Uterus (tissue), 4 donors: ENCODE measurements at places on chromosomes 4 and X.
A peak's percentile ranks its signal among the peaks of the same experiment; 100 is the strongest.

GRCh38 chr4:118759481-118759880, 74.3 kb downstream of the METTL14 start:
- no peak for DNase-seq

DNA sequence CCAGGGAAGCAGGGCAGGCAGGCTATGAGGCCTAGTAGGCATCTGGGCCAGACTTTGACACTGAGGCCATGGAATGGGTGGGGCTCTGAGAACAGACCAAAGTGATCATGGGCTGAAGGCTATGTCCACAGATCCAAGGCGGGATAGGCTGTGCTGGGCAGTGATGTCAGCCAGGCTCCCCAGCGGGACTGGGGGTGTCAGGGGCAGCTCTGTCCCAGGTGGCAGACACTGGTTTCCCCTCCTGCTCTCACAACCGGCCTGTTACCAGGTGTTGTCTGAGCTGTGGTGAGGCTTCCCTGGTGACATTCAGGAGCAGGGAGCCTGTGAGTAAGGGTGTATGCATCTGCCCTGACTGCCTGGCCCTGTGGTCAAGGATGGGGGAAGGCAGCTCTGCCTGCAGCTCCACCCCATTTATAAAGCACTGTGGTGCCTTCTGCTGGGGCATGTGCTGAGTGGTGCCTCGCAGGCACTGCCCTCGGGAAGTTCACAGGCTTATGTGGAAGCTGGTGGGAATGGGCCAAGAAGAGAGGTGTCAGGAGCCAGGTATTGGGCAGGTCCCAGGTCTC, 2.9 kb downstream of the IL9R start:
- DNase-seq = no peak

DNA sequence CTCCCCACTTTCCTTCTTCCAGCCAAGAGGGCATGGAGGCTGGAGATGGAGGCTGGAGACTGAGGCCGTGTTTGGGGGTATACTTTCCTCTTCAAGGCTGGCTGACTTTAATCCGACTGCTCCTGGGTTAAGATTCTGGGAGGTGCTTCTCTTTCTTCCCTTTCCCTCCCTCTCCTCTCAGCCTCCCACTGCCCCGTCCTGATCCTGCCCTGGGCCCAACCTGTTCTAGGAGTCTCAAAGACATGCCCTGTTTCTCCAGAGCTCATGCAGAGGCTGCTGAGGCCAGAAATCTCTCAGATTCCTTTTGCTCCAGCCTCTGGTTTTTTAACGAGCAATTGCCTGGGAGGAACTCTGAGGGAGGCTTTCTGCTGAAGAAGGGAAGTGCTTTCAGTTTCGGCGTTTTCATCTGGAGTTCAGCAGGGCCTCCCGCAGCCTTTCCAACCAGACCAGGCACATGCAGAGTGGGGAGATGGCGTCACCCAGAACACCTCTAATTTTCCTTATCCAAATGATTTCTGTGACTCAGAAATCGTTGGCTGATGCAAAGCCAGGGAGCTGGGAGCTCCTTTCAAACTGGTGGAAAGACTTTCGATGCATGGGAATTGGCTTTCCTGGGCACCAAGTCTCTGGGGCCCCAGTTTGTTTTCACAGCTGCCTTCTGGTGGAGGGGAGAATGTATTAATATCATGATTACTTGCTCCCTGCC, 34.5 kb upstream of the FAM9C start:
- peak; percentile 58 for DNase-seq

DNA sequence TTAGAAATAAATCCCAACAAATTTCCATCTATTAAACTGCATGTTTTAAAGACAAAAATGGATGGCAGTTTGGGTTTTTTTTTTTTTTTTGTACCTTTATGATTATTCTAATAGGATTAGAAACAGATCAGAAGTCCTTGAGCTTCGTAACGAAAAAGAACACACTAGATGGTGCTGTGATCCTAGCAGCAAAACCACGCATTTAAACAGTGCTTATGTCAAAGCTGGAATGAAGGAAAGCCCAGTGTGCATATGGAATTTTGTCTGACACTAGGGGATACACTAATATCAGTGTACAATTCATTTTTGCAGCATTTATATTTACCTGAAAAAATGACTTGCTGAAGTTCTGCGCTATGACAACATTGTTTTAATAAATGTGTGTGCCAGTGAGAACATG, 229.1 kb downstream of the VEGFC start:
- no peak for DNase-seq

DNA sequence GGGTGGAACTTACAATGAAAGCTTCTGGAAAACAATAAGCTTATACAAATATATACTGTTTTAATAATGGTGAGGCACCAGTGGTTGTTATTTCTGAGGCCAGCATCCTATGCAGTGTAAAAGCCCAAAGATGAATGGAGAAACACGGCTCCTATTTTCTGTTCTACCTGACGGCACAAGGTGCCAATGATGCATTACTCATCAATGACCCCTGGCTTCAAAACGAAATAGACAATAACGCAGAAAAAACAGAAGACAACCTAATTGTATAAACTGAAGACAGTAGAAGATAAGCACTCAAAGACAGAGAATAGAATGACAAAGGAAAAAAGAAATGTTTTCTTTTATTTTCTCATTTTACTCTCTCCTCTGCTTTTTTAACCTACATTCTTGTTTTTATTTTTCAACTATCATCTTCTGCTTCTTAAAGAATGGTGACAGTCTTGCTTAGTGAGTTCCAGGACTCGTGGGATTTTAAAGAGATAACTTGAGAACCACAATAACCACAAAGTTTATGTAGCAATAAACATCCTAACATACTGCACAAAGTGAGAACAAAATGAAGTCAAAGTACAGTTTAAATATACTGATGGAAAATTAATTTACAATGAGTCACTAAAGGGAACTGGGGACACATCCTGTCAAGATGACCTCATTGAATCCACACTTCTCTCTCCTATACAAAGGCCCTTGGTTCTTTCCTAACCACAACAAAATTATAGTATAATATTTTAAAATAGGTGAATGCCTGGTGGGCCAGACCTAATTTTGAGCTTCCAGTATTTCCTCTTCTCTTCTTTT, 169.8 kb downstream of the BTC start:
- no peak for DNase-seq

DNA sequence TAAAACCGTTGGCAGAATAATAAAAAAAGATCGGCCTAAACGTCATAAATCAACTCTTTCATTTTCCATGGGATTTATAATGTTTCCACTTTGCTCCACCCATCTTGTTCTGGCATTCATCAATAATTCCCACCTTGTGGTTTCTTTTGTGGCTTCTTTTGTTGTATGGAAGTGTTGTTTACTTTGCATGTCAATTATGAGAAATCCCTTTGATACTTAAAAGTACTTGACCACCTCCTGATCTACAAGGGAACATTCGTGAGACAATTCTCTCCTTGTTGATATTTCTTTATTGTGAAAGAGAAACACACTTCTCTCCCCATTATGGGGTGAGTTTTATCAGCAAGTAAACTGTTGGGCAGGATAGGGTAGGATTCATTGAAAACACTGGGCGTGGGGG, 2.8 kb downstream of the AMELX start:
- DNase-seq = no peak

DNA sequence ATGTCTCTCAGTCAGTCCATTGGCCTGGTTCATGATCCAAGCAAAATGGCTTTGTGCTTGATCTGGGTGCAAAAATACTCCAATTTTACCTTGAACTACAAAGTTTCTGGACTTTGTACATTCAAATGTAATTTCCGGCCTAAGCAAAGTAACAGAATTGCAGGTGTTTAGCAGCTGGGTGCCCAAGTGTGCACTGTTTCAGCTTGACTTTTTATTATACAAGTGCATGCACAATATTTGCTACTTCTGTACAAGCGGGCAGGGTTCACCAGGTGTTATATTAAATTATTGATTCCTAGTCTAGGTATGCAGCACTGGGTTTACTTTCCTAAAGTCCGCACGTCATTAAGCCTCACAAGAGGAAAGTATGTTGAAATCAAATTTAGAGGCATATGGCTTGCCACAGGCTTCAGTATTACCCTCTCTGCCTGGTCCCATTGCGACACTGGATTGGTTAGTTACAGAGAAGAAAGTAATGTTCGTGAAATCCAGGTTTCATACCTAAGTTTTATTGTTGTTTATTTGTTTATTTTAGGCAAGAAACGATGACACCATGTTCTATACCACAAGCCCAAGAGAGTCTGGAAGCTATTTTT, 376.9 kb upstream of the CTSO start:
- no peak for DNase-seq

GRCh38 chr4:14267373-14268060, 640.0 kb upstream of the BOD1L1 start:
- no peak for DNase-seq

DNA sequence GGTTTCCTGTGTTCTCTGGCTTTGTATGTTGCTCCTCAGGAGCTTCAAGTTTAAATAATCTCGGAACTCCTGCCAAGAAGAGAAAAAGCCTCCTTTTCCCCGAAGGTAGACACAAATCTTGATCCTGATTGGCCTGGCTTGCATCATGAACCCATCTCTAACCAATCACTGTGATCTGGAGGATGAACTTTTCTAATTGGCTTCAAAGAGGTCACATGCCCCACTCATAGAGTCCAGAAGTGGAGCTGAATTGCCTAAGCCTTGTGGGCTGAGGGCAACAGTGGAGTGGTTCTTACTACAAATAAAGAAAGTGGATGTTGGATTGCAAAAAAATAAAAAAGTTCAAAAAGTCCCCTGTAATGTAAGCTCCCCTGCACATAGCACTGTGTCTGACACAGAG, 245.9 kb downstream of the MID1IP1 start:
- DNase-seq = no peak

DNA sequence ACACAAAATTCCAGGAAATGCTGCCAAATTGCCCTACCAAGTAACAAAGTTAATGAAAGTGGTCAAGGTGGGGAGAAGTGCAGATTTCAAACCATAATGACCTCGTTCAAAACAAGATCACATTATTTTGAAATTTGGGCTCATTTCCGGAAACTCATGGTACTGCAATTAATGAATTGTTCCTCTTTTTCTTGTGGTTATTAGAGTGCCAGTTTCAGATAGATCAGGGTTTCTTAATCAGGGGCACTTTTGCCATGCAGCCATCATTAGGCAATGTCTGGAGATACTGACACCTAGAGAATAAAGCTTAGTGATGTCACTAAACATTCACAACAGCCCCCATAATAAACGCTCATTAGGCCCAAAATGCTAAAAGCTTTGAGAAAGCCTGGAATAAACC, 381.5 kb upstream of the GALNT7 start:
- DNase-seq = no peak

- DNase-seq = no peak
These were observed 157.3 kb upstream of the TET2 start for GRCh38 chr4:104989371-104989770.

- DNase-seq = no peak
These were observed 16.5 kb downstream of the RNF212 start for GRCh38 chr4:1096841-1097240.

DNA sequence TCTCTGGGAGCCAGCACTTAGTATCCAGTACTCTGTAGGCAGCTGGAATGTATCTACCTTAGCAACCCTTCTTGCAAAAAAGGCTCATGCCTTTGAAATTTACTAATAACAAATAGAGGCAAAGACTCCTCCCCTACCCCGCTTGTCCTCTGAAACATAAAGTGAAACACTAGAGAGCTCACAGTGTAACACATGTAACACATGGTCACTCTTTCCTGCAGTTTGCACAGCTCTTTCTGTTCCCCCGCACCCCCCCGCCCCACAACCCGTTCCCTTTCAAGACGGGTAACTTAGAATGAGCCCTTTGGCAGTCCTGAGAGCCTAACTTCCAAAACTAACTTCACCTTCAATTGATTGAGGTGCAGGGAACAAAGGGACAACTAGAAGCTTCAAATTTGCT, 6.0 kb upstream of the BCORL1 start:
- DNase-seq = no peak

- DNase-seq = peak; percentile 22
These were observed 36.9 kb downstream of the NLGN3 start for GRCh38 chrX:71181558-71181909.

DNA sequence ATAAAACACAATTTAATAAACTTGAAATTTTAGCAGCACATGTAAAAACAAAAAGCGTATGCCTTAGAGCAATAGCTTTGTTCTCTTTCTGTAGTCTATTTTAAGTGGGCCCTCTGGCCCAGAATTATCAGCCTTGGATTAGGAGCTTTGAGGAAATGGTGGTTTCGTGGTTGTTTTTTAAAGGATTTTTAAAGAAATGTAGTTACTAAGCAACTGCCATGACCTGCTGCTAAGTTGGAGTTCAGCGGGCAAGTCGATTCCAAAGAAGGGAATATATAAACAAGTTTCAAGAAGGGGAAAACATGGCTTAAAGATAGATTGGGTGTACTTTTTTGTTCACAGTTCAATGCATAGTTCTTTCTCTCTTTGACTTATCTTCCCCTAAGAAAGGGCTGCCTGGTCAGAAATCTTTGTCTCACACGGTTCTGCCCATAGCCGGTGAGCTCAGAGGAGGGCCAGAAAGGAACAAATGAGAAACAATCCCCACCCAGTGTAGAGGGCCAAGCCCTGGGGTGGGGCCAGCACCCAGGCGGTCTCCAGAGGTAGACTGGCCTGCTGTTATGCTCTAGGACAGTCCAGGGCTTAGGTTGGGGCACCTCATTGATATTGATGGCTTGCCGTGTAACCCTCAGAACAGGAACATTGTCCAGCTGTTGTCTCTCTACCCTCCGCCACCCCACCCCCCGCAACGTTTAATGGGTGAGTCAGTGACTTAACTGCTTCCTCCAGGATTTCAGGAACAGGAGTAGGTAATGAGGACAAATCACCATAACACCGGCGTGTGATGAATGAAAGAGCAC, 32.5 kb downstream of the DLG3 start:
- DNase-seq = peak; percentile 51

DNA sequence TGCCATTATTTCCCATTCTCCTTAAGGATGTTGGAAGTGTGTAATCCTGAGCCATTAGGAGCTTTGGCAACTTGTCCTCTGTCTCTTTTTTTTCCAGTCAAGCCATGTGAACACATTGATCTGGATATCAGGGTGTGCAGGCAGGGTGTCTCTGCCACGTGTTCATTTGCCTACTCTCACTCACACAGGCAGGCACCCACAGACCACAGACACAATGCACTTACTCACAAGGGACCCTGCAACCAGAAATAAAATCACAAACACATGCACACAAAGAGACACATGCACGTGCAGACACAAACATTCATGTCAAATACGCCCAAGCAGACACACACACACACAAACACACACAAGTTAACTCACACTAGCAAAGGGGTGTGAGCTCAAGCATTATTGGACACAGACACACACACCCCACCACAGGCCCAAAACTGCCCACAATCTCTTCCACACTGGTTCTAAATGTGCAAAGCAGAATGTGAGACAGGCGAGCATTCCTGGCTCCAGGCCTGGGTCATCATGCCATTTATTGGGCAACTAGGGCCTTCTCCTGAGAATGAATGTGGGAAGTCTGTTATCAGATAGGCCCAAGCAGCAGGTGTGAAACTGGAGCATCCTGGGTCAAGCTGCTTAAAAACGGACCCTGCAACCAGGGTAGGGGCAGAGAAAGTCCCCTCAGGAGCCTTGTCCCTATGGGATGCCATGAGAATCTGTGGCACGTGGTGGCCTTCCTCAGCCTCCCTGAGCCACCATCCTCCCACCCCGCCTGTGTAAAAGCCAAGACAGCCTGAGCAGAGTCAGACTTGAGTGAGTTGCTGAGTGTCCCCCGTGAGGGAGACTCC, 63.4 kb downstream of the NBDY start:
- DNase-seq = no peak

GRCh38 chr4:53907772-53908171, 156.6 kb downstream of the CHIC2 start:
- DNase-seq = no peak
